Fibroblast of mammary gland (primary cell): ENCODE measurements at places on chromosomes 6 and 20.

GRCh38 chr20:52457826-52458225 lies 266.2 kb upstream of the ZFP64 start:
- peak; percentile 9 for DNase-seq

- DNase-seq = no peak
These were observed 653 bp downstream of the FRMD1 start for GRCh38 chr6:168078175-168078942.

DNA sequence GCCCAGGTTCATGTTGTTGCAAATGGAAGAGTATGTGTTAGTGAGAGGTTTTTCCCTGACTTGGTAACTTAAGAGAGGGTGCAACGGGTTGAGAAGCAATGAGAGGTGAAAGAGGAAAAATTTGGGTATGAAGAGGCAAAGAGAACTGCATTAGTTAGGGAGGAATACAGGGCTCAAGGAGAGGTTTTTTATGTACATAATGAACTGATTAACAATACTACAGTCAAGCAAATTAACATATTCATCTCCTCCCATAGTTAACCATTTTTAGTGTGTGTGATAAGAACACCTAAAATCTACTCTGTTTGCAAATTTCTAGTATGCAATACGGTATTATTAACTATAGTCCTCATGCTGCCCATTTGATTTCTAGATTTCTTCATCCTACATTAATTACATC lies 79.5 kb upstream of the HTR1E start:
- DNase-seq = no peak

DNA sequence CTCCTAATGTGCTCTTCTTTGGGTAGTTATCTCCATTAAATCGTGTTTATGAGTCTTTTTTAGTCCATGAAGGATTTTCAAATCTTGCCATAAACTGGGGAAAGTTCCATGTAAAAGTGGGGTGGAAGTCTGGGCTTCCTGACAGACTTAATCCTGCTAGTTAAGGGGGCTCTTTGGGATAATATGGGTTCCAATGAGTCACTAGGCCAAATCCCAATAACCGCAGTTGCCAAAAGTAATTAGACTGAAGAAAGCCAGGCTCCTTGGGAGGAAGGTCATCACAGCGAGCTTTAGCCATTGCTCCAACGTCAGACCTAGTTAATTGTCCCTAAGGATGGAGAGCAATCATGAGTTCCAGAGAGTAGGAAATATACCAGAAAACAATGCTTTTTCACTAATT lies 10.8 kb downstream of the RSPO3 start:
- peak; percentile 64 for DNase-seq

DNA sequence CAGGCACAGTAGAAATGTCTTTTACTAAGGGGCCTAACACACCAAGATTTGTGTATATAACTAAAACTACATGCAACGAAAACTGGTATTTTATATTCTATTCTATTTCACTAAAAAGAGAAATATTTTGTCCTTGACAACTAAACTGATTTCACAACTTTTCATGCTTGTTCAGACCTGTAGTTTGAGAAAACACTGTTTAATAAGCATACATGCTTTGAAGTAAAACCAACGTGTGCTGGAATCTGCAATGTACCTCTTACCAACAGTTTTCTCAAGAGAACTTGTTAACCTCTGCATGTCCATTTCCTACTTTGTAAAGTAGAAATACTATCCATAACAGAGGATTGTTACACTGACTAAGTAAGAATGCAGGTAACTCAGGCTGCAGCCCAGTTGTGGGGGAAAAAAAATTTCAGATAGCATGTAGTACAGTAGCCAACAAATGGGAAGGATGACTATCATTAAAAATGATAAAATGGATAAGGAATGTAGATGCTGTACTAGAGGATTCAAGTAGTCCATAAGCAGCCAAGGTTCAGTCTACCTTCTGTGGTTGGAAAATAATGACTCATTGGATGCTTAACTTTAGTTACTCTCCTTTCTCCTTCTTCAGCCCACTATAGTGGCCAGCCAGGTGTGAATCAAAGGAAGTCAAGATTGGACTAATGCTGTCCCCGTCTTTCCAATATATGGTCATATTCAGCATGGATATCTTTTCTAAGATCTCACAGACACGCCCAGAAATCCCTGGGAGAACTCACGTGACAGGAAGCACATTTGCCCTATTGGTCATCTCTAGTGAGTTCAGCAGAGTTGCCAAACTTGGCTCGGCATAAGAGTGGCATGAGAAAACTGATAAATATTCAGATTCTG lies 65.2 kb downstream of the HFE start:
- no peak for DNase-seq

GRCh38 chr6:154872542-154873114 lies 122.5 kb upstream of the TIAM2 start:
- DNase-seq = no peak

GRCh38 chr20:4131911-4132310 lies 116.6 kb upstream of the RNF24 start:
- no peak for DNase-seq

- no peak for DNase-seq
These were observed 859 bp upstream of the CLPS start for GRCh38 chr6:35797837-35798526.

- peak; percentile 60 for DNase-seq
These were observed 734 bp downstream of the TPBG start for GRCh38 chr6:82364087-82365015.
